ENCODE measurements at places on chromosomes 11 and 22. TPM values are rescaled to one million over a fixed set of nuclear protein-coding genes. Genes with fewer than 3 reads are reported as not detected.
A peak's percentile ranks its signal among the peaks of the same experiment; 100 is the strongest.

DNA sequence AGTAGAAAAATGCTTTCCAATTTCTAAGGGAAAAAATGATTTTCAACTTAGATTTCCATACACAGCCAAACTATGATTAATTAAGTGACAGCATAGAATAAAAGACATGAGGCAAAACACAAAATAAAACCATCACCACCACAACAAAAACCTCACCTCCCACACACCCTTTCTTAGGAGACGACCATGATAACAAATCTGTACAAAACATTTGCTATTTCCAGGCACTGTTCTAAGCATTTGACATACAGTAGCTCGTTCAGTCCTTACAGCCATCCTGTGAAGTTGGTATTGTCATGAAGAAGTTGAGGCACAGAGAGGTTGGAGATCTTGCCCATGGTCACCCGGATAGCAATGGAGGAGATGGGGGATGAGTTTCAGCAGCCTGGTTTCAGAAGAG, 8.7 kb downstream of the SPI1 start:
- H3K4me1 ChIP-seq, result no peaks in the 10 kb centered on the region
- DNase-seq, result no peak
- H3K4me3 ChIP-seq, result no peak overlapping the region

The PRR5 gene
- total RNA-seq, result 15.6 TPM

DNA sequence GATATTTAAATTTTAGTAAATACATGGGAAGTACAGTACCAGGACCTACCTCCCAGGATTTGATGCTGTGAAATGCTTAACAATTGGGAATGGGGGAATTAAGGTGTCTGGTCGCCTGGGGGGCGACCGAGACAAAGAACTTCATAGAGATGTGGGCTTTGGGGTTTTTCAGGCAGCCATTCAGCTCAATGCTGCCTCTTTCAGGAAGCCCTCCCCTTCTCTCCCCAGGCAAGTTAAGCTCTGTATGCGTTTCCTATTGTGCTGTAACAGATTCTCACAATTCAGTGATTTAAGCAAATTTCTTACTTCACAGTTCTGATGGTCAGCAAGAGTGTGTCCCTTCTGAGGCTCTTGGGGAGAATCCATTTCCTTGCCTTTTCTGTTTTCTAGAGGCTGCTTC, 53.8 kb downstream of the KIAA1671 start:
- no peaks in the 10 kb centered on the region for H3K4me1 ChIP-seq
- no peak overlapping the region for H3K4me3 ChIP-seq
- no peak overlapping the region for H3K27ac ChIP-seq

DNA sequence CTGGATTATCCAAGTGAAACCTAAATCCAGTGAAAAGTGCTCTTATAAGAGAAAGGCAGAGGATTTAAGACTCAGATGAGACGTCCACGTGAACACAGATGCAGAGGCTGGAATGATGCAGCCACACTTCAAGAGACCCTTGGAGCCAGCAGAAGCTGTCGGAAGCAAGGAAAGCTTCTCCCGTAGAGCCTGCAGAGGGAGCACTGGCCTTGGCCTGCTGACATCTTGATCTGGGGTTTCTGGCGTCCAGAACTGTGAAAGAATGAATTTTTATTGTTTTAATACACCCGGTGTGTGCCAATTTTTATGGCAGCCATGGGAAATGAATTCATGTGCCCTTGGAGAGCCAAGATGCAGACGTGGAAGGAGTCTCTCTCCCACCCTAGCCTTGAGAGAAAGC, 407.0 kb upstream of the B3GAT1 start:
- no peak overlapping the region for H3K4me3 ChIP-seq
- no peaks in the 10 kb centered on the region for H3K27me3 ChIP-seq
- no peaks in the 10 kb centered on the region for H3K36me3 ChIP-seq
- no peak for DNase-seq

DNA sequence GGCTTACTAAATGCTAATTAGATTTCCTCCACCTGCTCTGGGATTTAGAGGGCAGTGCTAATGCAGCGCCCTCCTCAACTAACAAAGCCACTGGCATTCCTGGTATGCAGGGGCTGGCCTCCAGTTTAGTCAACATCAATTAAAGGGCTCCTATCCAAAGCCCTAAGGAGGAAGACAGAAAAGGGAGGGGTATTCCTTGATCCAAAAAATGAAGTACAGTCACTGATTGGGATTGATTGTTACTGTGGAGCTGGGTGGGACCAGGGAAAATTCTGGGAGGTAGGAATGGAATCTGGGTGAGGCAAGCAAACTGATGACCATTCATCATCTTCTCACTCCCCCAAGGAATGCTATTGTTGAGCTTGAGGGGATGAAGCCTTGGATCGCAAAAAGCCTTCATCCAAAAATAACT, 52.2 kb downstream of the GAB2 start:
- H3K27me3 ChIP-seq, result no peaks in the 10 kb centered on the region
- no peak overlapping the region for H3K4me3 ChIP-seq
- no peaks in the 10 kb centered on the region for H3K36me3 ChIP-seq
- peak overlapping the region; percentile 19 for H3K27ac ChIP-seq
- peaks cover 19% of the 10 kb centered on the region for H3K4me1 ChIP-seq

- no peaks in the 10 kb centered on the region for H3K36me3 ChIP-seq
- DNase-seq, result no peak
- H3K4me3 ChIP-seq, result no peak overlapping the region
- no peaks in the 10 kb centered on the region for H3K27me3 ChIP-seq
- no peaks in the 10 kb centered on the region for H3K4me1 ChIP-seq
These were observed 19.6 kb downstream of the ANKK1 start for GRCh38 chr11:113407163-113407562.

- H3K36me3 ChIP-seq, result peaks cover 28% of the 10 kb centered on the region
- peak; percentile 51 for DNase-seq
- peak overlapping the region; percentile 42 for H3K27ac ChIP-seq
- H3K27me3 ChIP-seq, result no peaks in the 10 kb centered on the region
- peaks cover 29% of the 10 kb centered on the region for H3K4me1 ChIP-seq
These were observed 5.2 kb downstream of the SBF1 start for GRCh38 chr22:50469377-50470305.

- peaks cover 10% of the 10 kb centered on the region for H3K4me1 ChIP-seq
- no peak overlapping the region for H3K4me3 ChIP-seq
- H3K36me3 ChIP-seq, result no peaks in the 10 kb centered on the region
- no peaks in the 10 kb centered on the region for H3K27me3 ChIP-seq
- no peak overlapping the region for H3K27ac ChIP-seq
These were observed 20.9 kb downstream of the KREMEN1 start for GRCh38 chr22:29093501-29094300.

- H3K27ac ChIP-seq, result no peak overlapping the region
- H3K4me3 ChIP-seq, result no peak overlapping the region
These were observed 29.9 kb downstream of the SERPINH1 start for GRCh38 chr11:75591966-75592365.

- H3K27me3 ChIP-seq, result no peaks in the 10 kb centered on the region
- H3K27ac ChIP-seq, result no peak overlapping the region
- H3K36me3 ChIP-seq, result no peaks in the 10 kb centered on the region
- H3K4me3 ChIP-seq, result no peak overlapping the region
These were observed 23.1 kb downstream of the TTLL1 start for GRCh38 chr22:43066134-43066533.

The OR5A1 gene
- not detected for total RNA-seq
